ENCODE measurements at places on chromosomes 4 and X.

GRCh38 chr4:186680641-186681040, 43.0 kb downstream of the FAT1 start:
- no peak for DNase-seq

DNA sequence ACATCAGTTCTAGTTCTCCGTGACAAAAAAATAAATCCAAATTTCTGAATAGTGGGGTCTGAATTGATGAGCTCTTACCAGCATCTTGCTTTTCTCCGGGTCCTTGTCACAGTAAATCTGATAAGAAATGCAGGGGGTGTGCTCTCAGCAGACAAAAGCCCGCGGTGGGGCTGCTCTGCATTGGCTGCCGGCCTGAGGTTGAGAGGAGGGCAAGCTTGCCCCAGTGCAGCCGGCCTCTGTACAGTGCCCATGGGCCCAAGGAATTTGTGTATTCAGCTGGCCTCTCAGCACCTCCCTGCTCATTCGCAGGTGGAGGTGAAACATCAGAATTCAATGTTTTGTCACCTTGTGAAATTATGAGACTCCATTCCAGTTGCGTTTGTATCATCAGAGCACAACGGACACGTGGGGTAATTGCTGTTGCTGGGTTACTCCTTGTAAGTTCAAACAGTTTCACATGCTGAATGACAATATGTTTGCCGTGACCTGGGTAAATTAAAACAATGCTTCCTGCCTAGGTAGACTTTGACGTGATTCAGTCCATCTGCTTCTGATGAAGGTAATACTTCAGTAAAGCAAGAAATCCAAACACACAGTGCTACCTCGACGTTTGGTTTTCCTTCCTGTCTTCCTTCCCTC, 596.4 kb downstream of the MID1IP1 start:
- DNase-seq = no peak

DNA sequence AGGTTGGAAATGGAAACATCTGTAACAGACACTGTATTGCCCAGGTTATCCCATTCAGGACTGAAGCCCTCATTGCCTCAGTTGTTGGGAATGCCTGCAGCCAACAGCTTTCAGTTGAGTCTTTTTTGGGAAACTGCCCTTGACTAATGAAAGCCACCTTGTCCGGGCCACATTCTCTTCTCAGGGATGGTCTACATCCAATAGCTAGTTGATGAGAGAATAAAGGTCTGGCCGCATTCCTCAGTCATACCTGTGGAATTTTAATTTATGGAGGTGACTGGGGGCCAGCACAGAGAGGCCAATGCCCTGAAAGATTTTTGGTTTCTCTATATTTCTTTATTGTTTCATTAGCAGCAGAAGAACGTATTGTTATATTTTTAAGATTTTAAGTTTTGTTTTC, 147.6 kb upstream of the MSX1 start:
- no peak for DNase-seq

GRCh38 chr4:23061431-23061830, 368.7 kb downstream of the GBA3 start:
- DNase-seq = peak; percentile 57

DNA sequence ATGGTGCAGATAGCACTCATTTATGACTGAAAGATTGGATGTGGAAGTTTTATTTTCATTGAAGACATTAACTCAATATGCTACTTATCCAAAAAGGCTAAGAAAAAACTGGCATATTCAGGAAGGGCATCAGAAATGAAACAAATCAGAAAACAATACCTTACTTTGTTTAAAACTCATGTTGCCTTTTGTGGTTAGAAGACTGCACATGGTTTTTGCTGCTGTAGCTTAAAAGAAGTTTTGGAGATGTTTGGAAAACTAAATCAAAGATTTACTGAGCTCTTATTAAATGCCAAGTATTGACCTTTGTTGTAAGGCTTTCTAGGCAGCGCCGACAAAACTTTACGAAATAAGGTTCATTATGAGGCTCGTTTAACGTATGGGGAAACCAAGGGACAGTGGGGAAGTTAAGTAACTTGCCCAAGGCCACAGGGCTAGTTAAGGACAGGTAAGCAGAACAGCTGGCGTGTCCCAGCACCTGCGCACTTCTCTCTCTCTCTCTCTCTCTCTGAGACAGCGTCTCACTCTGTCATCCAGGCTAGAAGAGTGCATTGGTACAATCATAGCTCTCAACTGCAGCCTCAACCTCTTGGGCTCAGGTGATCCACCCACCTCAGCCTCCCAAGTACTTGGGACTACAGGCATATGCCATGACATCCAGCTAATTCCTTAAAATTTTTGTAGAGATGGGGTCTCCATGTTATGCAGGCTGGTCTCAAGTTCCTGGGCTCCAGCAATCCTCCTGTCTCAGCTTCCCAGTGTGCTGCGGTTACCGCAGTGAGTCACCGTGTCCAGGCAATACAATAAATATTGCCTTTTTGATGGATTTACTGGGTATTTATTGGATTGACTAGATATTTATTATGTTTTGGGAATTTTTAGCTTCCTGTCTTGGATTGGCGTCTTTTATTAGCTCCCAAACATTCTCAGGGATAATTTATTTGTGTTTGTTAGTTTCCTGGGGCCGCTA, 16.1 kb downstream of the LRP2BP start:
- no peak for DNase-seq

GRCh38 chr4:8913858-8914460, 42.3 kb upstream of the HMX1 start:
- no peak for DNase-seq

DNA sequence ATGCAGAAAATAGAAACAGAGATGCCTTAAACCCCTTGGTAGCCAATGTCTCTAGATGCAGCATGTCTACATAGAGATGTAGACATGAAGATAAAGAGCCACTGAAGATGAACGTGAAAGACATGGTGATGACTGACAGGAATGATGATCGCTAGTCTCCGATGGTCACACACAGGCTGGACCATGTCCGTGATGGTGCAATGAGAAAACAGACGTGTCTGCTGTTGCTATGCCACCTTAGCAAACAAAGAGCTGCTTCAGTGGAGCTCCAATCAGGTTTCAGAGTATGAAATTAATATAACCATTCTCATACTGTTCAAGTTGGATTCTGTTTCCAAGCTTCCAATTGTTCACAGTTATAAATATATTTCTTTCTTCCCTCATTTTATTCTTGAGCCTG, 256.5 kb downstream of the CAMK2D start:
- no peak for DNase-seq

DNA sequence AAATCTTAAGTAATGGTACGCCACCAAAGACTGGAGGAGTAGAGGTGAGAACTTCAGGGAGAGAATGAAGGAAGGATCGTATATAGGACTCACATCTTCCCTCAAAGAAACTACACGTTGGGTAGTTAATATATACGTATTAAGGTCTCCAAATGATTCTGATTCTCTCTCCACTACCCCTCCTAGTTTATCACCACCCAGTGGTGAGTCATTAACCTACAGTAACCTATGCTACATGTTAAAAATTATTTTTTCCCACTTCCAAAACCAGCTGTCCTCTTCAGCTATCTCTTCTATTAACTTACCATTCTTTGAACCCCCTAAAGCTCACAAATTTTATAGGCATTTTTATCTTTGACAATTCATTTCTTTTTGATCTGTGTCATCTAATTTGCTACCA, 69.7 kb downstream of the RPS6KA6 start:
- no peak for DNase-seq

DNA sequence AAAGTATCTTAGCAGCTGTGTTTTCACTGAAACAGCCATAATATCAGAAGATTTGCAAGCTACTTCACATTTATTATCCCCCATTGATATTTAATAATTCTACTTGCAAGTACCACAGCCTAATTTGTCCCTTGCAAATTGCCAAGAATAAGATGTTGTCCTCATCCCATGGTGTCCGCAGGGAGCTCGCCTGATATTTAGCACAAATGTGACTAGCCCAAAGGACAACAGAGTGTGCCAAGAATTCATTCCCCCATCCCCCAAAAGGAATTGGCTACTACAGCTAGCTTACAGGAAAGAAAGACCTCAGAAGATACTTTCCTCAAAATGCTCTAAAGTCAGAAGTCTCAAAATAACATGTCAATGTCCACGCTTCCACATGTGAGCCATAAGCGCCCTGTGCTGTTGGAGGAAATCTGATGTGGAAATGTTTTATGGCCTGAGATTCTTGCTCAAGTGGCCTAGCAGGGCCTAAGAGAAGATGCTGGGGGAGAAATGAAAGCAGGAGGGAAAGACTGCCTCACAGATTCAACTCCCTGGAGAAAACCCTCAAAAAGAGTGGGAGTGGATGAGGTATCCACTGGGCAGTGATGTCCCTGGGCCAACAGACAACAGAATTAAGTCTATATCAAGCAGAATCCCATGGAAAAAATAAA, 111.4 kb downstream of the SH3KBP1 start:
- no peak for DNase-seq

DNA sequence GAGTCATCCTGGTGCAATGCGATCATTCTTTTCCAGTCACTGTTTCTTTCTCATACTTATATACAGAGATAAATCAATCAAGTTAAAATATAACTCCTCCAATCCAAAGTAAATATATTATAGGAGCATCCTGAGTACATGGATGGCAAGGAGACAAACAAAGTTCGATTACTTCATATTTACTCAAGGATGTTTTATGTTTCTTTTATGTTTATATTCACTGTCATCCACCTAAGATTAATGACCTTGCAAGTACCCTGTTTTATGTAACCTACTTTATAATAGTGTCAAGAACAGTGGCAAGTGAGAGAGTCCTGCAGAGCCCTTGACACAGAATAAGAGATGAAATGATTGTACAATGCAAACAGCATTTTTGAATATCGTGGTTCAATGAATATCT, at the start of gene UGT2B11:
Gene UGT2B11 (minus strand): TSS at position 33 of the 400 bp plus-strand sequence. CDS start 26 bp downstream, at position 7.
- DNase-seq = no peak

GRCh38 chrX:46561824-46562657, 11.5 kb upstream of the CHST7 start:
- no peak for DNase-seq

DNA sequence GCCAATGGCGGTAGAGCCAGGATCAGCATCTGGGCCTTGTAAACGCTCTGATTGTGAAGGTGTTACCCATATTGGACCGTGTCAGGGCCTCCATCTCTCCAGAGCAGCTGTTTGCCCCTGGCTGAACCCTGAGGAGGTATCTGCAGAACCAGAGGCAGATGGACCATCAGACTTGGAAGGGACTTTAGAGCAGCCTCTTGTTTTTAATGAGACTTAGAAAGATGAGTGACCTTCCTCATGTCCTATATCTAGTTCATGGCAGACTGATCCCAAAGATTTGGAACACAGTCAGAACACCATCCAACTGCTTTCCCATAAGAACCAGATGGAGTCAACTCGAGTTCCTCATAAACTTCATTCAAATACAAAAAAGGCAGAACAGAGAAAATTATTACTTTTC, 135.1 kb upstream of the MSX1 start:
- DNase-seq = no peak

DNA sequence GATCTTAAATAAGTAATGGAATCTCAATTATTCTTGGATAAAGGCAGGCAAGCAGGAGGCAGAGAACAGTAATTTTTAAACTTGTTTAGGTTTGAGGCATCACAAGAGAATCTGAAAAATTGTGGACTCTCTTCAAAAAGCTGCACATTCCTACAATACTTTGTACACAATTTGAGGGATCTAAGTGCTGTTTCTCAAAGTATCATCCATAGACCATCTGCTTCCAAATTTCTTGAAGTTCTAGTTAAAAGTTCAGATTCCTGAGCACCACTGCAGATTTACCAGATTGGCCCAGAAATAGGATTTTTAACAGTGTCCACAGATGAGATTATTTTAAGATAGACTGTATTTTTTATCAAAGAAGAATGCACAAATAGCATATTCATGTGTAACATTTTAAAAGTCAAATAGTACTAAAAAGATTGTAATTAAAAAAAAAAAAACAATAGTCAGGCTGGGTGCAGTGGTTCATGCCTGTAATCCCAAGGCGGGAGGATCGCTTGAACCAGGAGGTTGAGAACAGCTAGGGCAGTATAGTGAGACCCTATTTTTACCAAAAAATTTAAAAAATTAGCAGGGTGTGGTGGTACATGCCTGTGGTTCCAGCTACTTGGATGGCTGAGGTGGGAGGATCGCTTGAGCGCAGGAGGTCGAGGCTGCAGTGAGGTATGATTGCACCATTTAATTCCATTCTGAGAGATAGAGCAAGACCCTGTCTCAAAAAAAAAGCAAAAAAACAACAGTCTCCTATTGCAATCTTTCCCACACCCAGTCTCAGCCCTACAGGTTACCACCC, 14.2 kb upstream of the FNIP2 start:
- no peak for DNase-seq

DNA sequence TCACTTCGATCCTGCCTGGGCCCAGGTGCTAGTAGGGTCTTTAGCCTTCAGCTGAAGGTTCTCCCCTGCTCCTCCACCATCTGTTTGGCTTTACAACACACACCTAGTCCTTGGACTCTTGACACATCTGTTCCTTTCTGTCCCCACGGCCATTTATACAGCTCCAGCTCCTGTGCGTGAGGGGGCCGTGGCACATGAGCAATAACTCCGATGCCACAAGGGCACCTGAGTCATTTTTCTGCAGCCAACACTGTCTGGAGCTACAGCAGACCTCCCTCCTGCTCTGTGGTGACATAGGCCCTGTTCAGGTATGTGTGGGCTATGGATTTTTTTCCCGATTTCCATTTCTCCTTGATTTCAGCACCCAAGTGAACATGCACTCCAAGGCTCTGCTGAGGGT, 44.7 kb upstream of the BCOR start:
- no peak for DNase-seq

DNA sequence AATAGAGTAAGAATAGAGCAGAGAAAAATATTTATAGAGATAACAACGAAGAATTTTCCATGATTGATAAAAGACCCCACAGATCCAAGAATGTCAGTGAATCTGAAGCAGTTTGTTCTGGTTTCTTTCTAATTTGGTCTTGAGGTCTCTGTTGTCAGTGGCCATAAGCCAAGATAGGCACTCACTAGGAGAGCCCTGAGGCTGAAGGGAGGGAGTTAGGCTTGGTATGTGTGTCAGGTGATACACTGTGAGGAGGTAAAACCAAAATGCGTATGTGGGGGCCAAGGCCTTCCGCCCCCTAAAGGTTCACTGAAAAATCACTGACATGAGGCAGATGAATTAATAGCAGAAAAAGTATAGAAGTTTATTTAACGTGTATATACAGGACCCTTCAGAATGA, 382.3 kb upstream of the HTR2C start:
- DNase-seq = no peak

DNA sequence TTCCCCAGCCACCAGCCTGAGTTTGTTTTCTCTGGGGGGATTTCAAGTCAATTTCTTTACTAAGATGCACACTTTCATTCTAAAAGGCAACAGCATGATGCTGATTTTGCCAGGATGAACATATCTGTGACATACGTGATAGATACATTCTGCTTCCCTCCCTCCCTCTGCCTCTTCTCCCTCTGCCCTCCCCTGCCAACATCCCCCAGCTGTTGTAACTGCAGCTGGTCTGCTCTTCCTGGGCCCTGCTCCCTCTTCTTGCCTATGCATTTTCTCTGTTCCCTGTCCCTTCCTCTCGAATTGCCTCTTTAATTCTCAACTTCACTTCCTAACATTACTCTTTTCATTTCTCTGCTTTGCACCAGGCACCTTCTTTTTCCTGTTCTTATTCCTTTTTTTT, 83.4 kb downstream of the AASDH start:
- DNase-seq = no peak

GRCh38 chrX:119181491-119181890, 53.9 kb upstream of the KIAA1210 start:
- peak; percentile 34 for DNase-seq
